ENCODE measurements at places on chromosomes 3 and 15.

DNA sequence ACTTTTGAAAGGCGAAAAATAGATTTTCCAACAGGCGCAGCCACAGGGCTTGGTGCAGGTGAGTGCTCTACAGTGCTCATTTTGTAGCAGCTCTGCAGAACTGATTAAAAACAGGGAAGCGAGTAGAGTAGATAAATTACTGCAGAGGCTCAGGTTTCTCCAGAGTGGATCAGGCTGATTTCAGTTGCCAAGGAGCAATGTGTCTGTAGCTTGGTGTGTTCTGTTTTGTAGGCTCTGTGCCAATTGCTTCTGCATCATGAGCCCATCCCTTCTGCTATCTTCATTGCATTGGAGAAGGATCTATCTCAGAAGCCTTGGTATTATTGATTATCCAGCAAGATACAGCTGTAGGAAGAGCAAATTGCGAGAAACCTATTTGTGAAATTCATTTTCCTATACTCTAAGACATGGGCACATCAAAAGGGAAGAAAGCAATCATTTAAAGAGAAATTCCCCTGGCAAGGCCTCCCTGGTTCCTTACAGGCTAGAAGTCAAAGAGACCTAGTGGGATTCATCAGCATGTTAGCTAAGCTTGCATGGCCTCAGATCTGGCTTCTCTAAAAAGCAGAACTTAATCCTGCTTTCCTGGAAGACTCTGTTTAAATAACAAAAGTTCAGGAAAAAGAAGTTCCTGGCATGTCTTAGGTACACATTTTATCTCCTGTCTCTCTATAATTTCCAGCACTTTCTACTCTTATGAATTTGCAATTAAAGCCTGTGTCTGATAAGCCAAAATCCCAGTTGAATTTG lies 432.4 kb upstream of the ATP10A start:
- no peak for DNase-seq

GRCh38 chr3:4739289-4740236 lies 239.7 kb upstream of the BHLHE40 start:
- no peak for DNase-seq

DNA sequence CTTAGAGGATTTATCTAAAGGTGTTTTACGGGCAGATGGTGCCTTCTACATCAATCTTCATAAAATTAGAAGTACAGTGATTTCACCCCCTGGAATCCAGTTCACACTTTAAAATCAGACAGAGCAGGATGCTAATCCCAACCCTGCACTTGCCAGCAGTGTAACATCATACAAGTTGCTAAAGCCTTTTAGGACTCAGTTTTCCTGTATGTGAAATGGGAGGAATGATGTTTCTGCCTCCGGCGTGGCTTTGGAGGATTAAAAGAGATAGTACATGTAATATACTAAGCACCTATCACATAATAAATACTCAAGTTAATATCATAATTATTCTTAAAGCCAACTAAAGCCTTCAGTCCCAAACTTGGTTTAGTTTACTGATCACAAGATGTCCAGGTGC lies 257.2 kb upstream of the THBS1 start:
- DNase-seq, result no peak

DNA sequence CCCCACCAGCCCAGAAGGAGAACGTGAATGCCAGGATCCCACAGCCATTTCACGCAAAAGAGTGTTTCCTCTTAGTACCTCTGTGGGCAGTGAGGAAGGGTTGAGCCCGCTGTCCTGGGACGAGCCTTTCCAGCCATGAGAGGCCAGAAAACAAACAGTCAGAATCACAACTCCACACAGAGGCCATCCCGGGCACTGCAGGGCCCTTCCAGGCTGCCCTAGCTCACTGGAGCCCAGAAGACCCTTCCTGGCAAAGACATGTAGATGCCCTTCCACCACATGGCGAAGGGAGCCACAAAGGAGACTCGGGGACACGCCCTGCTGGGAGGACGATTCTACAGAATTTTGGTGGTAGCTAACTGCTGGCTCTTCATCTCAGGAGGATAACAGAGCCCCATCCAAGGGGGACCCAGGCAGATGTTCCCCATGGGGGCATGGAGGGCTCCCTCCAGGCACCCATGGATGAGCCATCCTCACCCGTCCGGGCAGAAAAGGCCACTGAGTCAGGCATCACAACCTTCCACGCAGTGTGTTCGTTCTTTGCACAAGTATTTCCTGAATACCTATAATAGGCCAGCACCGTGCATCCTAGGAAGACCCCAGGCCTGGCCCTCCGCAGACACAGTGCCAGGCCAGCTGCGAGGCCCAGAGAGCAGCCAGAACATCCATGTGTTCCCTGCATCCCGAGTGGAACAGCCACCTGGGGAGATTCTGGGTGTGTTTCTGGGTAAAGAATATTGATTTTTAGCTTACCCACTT lies 47.2 kb downstream of the SLC12A8 start:
- DNase-seq, result peak; percentile 42

DNA sequence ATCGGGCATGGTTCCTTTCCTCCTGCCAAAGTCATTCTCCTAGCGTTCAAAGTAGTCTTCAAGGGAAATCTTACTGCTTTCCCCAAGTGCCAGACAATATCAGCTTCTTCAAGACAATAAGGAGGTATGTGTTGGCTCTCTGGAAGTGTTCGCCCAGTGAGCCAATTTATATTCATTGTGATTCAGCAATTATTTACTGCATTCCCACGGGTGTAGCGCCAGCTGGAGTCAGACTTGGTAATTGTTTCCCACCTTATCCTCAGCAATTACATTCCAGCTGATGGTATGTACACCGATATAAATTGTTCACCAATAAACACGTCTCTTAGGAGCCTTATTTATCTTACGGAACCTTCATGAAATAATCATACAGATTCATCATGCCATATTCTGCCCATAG lies 103.6 kb upstream of the CTNNB1 start:
- DNase-seq, result no peak

DNA sequence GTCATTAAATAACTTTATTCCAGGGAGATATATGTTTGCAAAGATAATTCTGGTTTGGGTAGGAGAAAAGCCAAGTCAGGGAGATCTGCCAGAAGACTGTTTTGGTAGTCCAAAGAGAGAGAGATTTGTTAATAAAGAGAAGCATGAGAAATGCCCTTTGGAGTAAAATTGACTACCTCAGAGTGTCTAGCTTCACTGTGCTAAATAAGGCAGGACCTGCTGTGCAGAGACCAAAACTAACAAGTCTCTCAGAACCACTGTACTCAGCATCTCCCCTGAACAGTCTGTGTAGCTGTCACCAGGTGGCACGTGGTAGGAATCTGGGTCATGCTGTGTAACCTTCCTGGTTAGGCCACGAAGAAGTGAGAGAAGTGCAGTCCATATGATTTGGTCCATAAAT lies 31.6 kb upstream of the SLC35G2 start:
- no peak for DNase-seq

- DNase-seq, result no peak
These were observed 13.5 kb downstream of the SOX2 start for GRCh38 chr3:181725131-181725731.

DNA sequence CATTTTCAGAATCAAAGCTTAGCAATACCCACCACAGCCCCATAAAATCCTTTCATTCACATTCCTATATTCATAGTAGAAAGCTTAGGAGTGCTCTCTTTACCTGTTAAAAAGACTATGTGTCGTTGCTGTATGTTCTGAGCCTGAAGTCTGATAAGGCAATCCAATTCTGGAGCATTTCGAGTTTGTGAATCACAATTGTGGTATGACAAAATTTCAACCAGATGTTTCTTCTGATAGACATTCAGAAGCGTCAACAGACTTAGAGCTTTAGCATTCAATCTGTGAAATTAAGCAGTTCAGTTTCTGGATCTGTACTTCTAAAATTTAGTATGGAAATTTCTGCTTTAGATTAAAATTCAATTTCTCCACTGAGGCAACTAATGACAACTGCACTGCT lies 58.3 kb downstream of the TASOR start:
- no peak for DNase-seq

DNA sequence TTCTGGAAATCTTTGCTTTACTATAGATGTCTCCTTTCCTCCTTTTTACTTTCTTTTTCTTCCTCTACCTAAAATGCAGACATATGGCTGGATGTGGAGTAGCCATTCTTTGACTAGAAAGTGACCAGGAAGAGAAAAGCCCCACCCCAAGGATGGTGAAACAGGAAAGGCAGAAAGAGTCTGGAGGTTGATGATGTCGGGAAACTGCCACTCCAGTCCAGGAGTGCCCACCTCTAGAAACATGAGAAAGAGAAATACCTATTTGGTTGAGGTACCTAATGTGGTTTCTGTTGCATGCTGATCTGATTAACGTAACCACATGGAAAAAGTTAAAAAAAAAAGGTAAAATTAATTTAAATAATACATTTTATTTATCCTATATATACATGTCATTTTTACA lies 55.2 kb upstream of the SSR3 start:
- no peak for DNase-seq

- no peak for DNase-seq
These were observed 30.8 kb downstream of the TPRG1 start for GRCh38 chr3:189202583-189202982.

GRCh38 chr3:31635545-31635944 lies 102.8 kb downstream of the STT3B start:
- DNase-seq, result no peak

DNA sequence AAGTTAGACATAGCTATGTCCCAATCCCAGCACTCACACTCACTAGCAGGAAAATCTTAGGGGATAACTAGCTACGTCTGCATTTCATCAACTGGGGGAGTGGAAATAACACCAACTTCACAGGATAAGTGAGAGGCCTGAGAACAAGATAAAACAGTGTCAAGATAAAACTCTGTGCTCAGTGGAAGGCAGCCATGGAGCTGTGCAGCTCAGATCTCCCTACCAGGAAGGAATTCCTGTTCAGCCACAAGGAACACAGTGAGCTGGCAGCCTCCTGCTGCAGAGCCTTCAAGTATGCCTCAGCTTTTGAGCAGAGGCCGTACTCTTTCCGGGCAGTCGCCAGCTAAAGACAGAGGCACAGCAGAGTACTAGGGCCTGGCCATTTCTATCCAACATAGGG lies 115.8 kb upstream of the TOPAZ1 start:
- DNase-seq, result no peak

DNA sequence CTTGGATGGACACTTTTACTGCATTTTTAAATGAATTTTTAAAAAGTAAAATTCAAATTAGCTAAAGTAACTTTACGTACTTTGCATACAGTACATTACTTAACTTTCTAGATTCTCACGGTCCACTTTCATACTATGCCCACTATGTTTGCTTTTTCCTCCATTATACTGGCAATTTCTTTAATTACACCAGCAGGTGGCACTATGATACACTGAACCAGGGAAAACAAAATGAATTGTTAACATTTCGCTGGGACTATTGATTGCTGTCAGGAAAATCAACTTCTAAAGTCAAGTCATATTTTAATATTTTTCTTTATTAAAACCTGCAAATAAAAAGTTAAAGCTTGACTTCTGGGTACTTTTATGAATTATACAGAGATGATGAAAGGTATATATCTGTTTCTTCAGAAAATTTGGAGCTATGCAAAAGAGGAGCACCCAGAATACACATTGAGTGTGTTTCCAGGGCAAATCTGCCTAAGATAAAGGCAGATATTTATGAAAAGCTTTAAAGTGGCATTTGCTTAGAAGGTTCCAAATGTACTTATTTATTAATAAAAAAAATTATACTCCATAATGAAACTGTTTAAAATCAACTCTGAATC lies 21.8 kb upstream of the POU1F1 start:
- DNase-seq, result no peak

GRCh38 chr3:16402451-16402850 lies 111.0 kb downstream of the RFTN1 start:
- no peak for DNase-seq

DNA sequence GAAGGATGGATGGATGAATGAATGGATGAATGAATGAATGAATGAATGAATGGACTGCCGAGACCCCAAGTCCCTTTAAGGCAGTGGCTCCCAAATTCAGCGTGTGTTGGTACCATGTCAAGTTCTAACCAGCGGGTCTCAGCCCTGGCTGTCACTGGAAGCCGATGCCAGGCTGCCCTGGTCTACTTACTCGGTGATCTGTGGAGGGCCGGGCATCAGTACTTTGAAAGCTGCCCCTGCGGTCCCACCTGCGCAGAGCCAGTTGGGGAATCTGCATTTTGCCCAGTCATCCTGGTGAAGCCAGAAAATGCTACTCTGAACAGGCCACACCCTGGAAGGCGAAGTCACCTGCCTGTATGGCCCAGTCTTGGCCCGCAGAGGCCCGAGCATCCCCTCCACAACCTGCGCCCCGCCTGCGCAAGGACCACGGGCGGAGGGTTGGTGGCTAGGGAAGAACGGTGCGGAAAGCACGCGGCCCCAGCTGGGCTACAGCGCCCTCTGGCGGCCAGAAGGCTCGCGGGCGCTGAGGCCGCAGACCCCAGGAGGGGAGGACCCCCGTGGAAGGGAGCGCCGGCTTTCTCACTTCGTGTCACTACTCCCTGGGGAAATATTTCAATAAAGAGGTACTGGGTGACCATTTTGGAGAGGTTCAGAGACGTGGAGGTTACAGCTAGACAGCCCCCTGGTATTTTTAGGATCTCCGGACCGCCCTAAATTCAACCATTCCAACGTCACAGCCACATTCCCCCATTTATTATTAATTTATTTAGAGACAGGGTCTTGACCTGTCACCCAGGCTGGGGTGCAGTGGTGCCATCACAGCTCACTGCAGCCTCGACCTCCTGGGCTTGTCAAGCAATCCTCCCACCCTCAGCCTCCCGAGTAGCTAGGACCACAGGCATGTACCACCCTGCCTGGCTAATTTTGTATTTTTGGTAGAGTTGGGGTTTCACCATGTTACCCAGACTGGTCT lies 34.9 kb downstream of the PRKCD start:
- peak; percentile 78 for DNase-seq

DNA sequence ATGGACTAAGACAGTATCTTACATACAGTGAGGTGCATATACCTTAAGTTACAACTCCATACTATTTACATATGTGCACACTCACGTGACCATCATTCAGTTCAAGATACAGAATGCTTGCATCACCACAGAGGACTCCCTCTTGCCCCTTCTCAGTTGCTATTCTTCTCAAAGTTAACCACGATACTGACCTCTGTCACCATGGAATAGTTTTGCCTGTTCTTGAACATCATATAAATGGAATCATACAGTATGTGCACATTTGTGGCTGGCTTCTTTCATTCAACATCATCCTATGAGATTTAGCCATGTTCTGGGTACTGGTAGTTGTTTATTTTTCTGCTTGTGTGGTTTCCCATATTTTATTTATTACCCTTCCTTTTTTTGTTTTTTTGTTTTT lies 10.4 kb upstream of the ZSCAN2 start:
- DNase-seq, result no peak

GRCh38 chr15:66264859-66265513 lies 11.4 kb upstream of the MEGF11 start:
- DNase-seq, result no peak
